Large intestine (tissue), 12 donors: ENCODE measurements at places on chromosomes 1 and 21.
A peak's percentile ranks its signal among the peaks of the same experiment; 100 is the strongest.

GRCh38 chr1:114670083-114671010 lies 498 bp upstream of the DENND2C start:
- peak; percentile 91 for DNase-seq

GRCh38 chr1:77121503-77121902 lies 97.7 kb downstream of the PIGK start:
- DNase-seq: no peak

GRCh38 chr1:56473582-56474270 lies 105.6 kb downstream of the PLPP3 start:
- DNase-seq: no peak

GRCh38 chr1:1021920-1022259 lies 2.0 kb downstream of the AGRN start:
- DNase-seq: no peak

DNA sequence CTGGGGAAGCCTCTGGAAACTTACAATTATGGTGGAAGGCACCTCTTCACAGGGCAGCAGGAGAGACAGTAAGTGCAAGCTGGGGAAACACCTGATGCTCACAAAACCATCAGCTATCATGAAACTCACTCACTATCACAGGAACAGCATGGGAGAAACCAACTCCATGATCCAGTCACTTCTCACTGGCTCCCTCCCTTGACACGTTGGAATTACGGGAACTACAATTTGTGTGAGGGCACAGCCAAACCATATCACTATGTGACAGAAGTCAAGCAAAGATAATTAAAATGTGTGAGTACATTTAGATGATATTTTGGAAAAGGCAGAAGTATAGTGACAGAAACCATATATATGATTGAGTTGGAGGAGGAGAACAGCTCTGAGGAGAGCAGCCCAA lies 474.0 kb upstream of the OLFM3 start:
- DNase-seq: no peak

- DNase-seq: no peak
Observed at GRCh38 chr1:165114022-165114888, 242.3 kb downstream of the LMX1A start.

DNA sequence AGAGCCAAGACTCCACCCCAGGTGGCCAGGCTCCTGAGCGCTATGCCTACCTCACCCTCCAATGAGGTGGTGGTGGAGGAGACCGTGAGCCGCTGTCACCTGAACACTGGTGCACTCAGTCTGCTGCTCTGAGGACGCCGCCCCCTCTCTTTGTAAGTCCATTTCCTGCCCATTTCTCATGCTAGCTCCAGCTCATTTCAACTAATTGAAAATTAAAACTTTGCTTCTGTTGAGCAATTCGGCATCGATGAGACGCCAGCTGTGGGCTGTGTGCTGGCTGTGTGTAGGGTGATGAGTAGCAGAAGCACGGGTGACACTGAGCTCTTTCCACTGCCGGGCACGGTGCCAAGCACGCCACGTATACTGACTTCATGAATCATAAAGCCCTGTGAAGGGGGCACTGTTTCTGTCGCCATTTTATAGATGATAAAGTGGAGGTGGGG lies 11.2 kb downstream of the TNFRSF1B start:
- DNase-seq: no peak

- no peak for DNase-seq
Observed at GRCh38 chr1:167515461-167515860, 2.9 kb downstream of the CD247 start.

GRCh38 chr1:10905841-10906655 lies 106.4 kb upstream of the TARDBP start:
- no peak for DNase-seq

GRCh38 chr1:156691191-156691590 lies 14.0 kb upstream of the NES start:
- DNase-seq: no peak

DNA sequence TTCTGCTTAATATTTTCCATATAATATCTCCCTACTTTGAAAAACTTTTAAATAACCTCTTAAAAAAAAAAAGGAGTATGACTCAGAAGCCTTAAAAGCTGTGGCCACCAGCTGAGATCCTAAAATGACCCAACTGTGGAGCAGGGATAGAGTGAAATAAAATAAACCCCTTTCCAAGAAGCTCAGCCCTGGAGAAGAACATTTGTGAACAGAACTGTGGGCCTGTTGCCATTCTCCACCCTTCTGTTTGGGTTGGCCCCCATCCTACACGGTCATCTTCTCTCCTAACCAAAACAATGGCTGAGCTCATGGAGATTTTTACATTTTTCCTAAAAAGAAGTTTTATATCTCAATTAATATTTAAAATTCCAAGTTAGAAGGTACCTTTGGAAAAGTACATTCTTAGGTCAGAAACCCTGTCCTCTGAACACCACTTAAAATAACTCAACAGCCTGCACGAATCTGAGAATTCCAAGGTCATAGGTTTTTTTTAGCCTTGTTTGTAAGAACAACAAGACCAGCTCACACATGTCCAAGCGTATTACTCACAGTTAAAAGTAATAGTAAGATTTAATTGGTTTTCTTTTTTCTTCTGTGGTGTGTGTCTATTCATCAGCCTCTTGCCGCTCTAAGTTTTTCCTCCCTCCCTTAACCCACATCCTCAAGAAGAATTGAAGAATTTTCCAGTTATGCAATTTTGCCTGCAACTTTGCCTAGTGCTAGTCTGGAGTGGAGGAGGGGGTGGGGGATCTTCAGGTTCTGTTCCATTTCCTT lies 107.7 kb upstream of the ERRFI1 start:
- peak; percentile 37 for DNase-seq

DNA sequence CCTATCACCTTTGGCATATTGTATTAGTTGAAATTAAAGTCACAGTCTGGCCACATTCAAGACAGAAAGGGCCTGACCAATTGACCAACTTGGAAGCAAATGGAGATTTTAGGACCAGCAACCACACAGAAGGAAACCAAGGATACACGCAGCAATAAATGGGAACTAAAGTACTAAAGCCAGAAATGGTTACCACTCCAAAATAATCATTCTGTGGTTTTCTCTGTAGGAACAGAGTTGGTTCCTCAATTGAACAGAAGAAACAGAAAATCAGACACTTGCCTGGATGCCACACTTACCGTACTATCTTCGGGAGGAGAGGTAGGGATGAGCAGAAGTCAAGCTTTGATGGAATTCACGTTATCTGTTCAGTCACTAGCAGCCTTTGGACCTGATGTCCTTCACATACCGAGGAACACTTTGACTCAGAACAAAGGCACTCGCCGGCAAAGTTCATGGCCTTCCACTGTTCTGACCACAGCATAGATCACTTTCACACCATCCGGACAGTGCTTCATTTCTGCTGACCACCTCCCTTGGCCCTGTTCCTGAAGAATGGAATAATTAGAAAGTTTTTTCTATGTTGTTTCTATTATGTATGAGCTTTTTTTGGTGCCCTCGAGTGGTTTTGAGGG lies 96.9 kb downstream of the LPAR3 start:
- no peak for DNase-seq

DNA sequence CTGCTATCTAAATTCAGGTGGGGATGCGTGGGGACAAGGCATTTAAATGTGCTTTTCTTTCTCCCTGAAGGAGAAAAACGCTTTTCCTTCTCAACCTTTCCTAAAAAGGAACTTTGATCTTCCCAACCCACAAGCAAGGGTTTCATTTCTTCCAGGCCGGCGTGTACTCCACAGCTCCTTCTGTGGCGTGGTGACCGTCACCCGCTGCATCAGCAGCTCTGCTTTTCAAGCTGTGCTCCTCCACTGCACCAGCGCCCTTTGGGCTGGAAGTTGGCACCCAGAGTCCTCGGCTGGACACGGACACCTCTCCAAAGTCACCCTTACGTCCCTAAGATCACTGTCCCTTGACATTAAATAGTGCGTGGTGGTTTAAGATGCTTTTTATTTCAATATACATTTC lies 54.3 kb downstream of the PEX14 start:
- DNase-seq: no peak

GRCh38 chr1:182338806-182339370 lies 52.7 kb downstream of the GLUL start:
- DNase-seq: no peak

DNA sequence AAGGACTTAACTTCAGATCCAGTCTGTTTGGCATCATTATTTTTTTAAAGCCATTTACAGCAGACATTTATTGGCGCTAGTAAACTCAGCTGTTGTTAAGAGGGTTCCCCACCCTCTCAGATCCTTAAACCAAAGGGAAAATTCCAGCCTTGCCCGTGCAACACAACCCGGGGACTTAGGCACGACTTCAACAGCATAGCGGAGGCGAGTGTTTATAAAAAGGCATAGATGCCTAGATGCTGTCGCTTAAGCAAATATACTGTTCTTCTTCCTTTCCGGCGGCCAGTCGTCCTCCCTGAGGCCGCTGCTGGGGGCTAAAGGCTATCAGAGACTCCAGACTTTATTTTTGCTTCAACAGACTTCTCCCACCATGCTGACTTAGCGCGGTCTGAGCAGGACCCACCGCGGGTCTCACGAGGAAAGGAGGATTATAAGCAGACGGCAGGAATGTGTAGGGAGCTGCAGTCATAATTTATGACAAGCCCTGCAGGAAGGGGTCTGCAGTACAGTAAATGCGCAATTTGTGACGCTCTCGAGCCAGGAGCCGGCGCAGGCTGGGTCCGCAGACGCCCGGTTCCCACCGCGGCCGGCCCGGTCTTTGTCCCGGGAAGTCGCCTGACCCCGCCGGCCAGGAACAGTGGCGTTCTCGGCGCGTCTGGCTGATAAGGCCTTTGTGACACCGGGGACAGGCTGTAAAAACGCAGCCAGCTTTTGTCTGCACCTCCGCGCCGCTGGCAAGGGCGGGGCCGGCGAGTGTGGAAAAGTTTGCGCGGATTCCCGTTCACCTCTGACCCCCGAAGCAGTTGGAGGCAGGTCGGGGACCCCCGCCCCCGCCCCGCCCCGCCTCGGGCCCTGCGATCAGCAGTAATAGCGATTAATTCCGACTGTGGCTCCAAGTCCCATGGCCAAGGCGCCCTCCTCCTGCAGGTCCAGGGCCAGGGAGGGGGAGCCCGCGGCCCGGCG lies 61.2 kb upstream of the ARHGEF16 start:
- DNase-seq: peak; percentile 75

DNA sequence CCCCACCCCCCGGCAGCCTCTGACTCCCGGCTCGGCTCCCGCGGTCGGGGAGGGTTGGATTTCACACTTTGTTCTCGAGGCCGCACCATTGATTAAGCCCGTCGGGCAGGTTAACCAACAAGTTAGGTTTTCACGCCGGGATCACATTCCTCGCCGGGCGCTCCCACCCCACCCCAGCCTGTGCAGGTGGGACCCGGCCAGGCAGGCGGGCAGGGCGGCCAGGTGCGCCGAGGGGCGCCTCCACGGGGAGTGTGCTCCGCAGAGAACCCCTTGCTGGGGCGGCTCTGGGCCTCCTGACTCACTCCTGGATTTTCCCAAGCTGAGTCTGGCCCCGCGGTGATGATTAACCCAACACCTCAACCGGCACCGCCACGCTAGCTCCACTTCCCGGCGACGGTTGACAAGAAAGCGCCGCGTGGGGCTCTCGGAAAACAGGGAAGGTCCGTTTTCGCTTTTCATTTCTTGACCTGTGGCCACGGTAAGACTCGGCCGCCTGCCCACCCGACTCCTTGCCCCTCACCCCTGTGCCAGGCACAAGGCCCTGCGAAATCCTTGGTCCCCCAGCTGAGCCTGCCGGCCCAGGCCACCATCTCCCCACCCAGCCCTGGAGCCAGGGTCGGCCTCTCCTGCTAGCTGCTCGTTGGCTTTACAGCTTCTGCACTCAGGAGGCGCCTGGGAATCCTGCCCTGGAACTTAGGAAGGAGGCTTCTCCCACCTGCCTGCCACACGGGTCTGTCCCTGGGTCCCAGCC lies 8.8 kb upstream of the TTLL10 start:
- DNase-seq: peak; percentile 81

DNA sequence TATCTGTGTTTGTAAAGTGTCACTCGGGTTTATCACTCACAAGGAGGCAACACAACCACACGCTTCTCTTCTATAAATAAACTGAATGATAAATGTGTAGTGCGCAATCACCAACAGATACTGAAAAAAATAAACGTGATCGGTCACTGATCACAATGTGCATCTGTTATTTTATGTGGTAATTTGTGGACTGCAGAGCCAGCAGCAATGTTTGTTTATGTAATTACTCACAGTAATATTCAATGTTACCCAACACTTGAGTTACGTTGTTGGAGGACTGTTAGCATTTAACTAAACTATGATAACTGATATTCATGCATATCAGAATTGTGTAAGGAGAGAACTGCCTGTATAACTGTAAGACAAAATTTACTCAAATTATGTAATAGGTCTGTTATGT lies 129.6 kb downstream of the USH2A start:
- no peak for DNase-seq

DNA sequence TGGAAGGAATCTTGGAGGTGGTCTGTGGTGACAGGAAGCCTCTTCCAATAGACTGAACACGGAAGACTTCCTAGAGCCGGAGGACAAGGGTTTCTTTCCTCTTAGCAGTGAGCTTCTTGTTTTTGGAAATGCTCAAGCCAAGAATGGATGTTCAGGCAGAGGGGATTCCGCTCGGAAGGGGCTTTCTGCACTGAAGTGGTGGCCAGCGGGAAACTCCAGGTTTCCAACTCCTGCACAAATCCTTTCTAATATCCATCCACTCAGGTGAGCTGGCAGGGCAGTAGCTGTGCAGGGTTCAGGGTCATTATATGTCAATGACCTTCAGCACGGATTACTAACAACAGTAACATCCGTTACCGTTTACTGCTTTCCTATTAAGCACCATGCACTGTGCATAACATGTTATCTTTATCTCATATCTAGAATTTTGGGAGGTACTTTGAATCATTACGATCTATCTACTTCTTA lies 573 bp upstream of the CPT2 start:
- peak; percentile 76 for DNase-seq

- peak; percentile 38 for DNase-seq
Observed at GRCh38 chr1:205356440-205357139, at the start of gene KLHDC8A. KLHDC8A (minus strand) TSS chr1:205356922; CDS start chr1:205343604, 13,318 bp downstream.

GRCh38 chr21:36510911-36511310 lies 31.0 kb upstream of the CLDN14 start:
- DNase-seq: no peak

DNA sequence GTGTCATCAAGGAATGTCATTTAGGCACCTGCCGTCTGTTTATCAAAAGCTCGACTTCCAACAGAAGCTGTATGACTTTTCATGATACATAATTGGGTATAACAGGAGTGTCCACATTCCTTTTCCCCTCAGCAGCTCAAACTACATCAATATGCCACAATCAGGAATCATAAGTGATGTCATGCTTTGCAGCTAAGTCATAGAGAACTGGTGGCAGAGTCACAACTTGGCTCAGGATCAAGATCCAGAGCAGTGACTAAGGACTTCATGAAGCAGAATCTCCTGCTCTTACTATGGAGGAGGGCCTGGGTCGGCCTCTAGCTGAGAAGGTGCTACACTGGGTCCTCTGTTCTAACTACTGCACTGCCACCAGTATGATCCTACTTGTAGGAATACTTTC lies 36.5 kb upstream of the AGBL4 start:
- no peak for DNase-seq

DNA sequence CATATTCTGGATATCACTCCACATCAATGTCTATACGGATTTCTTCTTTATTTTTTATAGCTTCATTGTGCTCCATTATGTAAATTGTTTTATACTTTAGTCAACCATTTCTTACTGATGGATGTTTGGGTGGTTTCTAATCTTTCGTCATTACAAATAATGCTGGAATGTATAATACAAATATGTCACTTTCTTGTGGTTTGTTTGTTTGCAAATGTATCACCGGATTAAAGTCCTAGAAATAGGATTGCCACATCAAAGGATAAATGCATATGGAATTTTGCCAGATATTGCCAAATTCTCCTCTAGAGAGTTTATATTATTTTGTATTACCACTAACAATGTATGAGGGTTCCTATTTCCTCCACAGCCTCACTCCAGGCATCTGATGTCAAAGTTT lies 48.7 kb upstream of the PRDM2 start:
- no peak for DNase-seq

- DNase-seq: peak; percentile 63
Observed at GRCh38 chr1:112618114-112618720, 724 bp downstream of the ST7L start.
